ENCODE measurements at places on chromosomes 2 and 18.
A peak's percentile ranks its signal among the peaks of the same experiment; 100 is the strongest.

GRCh38 chr2:210128961-210129360, 42.2 kb downstream of the KANSL1L start:
- no peak for DNase-seq

DNA sequence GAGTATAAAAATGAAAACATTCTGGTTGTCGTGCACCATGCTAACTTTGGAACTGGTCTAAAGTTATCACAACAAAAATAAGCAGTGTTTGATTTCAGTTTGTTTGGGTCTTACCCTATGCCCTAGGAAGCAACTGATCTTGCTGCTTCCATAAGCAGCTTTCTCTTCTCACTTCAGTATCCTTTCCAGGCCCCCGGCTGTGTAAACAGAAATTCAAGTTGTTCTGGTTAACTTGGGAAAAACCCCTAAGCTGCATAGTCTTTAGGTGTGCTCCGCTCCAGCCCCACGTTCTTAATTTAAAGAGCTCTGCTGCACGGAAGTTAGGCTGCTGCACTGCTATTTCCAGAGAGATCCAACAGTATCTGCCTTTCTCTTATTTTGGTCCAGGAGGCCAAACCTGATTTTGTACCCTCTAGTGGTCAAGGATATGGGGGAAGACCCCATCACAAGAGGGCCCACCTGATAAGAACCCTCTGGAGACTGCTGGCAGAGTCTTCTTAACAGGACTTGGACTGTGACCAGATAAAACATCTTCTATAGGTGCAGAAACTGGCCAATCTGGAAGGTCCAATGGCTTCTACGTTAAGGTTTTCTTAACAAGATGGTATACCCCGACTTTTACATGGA, 69.1 kb downstream of the FEZ2 start:
- DNase-seq = no peak

- DNase-seq = no peak
These were observed 11.1 kb downstream of the CAPN10 start for GRCh38 chr2:240597419-240598181.

GRCh38 chr2:191678437-191679100, 633 bp downstream of the NABP1 start:
- DNase-seq = peak; percentile 46

- DNase-seq = no peak
These were observed 127.4 kb downstream of the CCDC102B start for GRCh38 chr18:68925268-68925667.

GRCh38 chr2:82239176-82239575, 1934.6 kb upstream of the LRRTM1 start:
- no peak for DNase-seq

DNA sequence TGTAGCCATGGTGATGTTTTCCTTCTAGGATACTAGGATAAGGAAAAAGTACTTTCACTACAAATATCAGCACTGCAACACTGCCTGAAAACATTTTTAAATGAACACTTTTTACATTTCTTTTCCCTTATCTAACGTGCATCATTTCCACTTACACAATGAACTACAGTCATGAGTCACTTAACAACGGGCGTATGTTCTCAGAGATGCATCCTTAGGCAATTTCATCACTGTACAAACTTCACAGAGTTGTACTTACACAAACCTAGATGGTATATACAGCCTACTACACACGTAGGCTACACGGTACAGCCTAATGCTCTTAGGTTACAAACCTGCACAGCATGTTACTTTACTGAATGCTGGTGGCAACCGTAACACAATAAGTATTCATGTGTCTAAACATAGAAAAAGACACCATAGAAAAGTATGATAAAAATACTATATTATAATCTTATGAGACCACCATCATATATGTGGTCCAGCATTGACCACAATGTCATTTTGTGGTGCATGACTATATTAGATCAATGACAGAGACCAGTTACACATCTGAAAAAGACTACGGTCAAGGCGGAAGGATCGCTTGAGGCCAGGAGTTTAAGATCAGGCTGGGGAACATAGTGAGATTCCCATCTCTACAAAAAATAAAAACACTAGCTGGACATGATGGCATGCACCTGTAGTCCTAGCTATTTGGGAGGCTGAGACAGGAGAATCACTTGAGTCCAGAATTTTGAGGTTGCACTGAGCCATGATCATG, 39.8 kb downstream of the WDR33 start:
- peak; percentile 86 for DNase-seq

GRCh38 chr2:237390235-237390634, 23.7 kb downstream of the COL6A3 start:
- DNase-seq = no peak

GRCh38 chr2:16774091-16774490, 108.5 kb upstream of the CYRIA start:
- DNase-seq = no peak

DNA sequence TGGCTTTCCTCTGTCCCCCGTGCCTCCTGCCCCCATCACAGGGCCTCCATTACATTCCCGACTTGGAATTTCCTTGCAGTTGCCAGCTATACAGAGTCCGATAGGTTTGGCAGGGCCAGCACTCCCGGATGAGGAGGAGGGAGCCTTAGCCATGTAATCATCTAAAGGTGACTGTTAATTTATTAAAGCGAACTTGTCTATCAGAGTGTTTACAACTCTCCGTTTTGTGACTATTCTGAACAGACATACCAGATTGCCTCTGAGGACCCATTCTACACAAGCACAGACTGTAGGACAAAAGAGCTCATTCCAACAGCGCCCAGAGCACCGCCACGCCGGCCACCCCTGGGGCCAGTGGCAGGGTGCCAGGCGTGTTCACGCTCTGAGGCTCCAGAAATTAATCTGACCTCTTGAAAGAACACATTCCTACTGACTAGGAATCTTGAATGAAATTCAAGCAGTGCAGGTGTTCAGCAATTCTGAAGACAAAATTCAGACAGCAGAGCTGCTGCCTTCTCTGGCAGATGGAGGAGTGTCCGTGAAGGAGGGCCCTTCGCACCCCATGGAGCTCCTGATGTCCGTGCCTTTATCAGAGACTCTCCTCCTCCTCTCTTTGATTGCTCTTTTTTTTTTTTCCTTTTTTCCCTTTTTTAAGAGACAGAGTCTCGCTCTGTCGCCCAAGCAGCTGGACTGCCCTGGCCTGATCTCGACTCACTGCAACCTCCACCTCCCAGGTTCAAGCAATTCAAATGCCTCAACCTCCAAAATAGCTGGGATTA, 58.1 kb upstream of the RALBP1 start:
- DNase-seq = peak; percentile 69

Data from EL (cell line).